Muscle of arm (tissue), 14 donors: ENCODE measurements at places on chromosomes 3 and 15.
A peak's percentile ranks its signal among the peaks of the same experiment; 100 is the strongest.

- no peak for DNase-seq
Measured at GRCh38 chr3:134074790-134075567, 45.3 kb upstream of the SLCO2A1 start.

GRCh38 chr15:66290518-66290917, 2.9 kb upstream of the DIS3L start:
- no peak for DNase-seq

GRCh38 chr15:101652786-101653430, 727 bp upstream of the TM2D3 start:
- DNase-seq: no peak

GRCh38 chr15:52066842-52067544, 45.6 kb downstream of the BCL2L10 start:
- no peak for DNase-seq

GRCh38 chr3:169563775-169564059, 99.8 kb downstream of the MECOM start:
- DNase-seq: no peak

GRCh38 chr3:53134631-53135232, 4.5 kb upstream of the RFT1 start:
- no peak for DNase-seq

DNA sequence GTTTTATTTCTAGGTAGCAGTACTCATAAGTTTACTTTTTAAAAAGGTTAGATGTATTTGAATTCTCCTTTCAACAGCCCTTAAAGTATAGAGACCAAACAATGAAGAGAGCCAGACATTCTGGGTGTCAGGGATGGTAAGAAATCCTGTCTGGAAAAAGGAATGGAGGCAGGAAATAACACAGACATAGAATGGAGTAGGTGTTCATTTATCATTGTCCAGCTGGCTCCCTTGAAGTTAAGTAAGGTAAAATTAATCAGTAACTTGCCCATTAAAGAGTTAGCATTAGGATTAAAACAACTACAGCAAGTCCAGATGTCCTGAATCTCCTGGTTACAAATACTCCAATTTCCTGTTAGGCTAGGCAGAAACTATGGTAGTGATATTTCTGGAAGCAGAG, 13.5 kb upstream of the SUCNR1 start:
- no peak for DNase-seq

DNA sequence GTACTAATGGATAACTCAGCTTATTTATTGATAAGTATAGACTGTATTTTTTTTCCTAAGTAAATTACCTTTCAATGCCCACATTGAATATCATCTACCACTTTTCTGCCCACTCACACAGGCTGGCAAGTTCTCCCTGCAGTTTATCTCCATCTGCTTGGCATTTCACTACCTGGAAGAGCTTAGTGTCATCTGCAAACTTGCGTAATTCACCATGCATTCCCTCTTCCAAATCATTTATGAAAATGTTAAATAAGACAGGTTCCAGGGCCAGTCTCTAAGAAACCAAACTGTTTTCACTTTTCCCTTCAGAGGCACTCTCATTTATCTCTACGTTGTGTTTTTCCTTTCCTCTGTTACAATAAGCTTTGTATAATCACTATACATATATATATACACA, 1076.6 kb downstream of the IGSF11 start:
- DNase-seq: no peak

DNA sequence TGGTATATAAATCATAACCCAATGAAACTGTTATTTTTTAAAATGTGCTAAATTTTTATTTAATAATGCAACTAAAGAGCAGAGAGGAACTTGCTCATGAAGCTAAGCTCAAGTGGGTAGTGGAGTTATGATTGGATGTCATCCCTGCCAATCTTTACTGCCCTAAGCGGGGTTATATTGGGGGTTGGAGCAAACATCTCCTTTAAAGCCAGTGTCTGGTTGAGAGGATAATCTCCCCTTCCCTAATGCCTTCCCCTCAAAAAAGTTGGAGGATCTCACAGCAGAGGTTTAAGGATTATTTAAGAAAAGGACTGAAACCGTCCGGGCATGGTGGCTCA, 32.1 kb upstream of the CLASP2 start:
- no peak for DNase-seq

DNA sequence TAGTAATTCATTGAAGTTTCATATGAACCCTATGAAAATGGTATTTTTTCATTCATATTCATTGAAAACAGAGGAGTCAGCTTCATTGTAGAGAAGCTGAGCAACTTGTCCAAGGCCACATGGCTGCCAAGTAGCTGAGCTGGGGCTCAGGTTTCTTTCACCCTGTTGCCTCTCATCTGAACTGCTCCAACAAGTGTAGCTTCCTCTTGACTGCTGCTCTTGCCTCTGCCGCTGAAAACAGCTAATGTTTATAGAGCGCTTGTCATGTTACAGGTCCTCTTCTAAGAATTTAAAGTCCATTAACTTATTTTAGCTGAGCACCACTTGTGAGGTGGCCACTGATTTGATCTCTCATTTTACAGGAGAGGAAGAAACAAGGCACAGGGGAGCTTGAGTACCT, 81.1 kb downstream of the PDCD6IP start:
- DNase-seq: no peak

GRCh38 chr3:34534013-34534412, 735.6 kb downstream of the PDCD6IP start:
- DNase-seq: no peak

GRCh38 chr3:177124882-177125281, 72.4 kb downstream of the TBL1XR1 start:
- DNase-seq: no peak

- DNase-seq: peak; percentile 84
Measured at GRCh38 chr3:137105277-137105977, 147.6 kb downstream of the IL20RB start.

GRCh38 chr3:178810181-178810580, 261.4 kb downstream of the ZMAT3 start:
- DNase-seq: peak; percentile 69

DNA sequence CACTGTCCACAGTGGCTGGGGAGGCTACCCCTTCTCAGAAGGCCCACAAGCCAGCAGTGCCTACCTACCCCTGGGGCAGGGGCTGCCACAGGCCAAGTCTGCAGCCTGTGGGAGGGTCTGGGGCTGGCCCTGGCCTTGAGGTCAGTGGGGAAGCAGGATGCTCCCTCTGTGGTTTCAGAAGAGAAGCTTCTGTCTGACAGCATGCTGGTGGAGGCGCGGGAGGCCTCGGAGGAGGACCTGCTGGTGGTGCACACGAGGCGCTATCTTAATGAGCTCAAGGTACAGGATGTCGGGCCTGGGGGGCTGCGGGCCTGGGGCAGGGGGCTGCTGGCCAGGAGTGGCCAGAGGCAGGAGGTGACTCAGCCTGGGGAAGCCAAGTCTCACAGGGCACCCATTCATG, 3.2 kb downstream of the HDAC11 start:
- DNase-seq: no peak

- DNase-seq: no peak
Measured at GRCh38 chr15:58190419-58190818, 52.2 kb downstream of the AQP9 start.

DNA sequence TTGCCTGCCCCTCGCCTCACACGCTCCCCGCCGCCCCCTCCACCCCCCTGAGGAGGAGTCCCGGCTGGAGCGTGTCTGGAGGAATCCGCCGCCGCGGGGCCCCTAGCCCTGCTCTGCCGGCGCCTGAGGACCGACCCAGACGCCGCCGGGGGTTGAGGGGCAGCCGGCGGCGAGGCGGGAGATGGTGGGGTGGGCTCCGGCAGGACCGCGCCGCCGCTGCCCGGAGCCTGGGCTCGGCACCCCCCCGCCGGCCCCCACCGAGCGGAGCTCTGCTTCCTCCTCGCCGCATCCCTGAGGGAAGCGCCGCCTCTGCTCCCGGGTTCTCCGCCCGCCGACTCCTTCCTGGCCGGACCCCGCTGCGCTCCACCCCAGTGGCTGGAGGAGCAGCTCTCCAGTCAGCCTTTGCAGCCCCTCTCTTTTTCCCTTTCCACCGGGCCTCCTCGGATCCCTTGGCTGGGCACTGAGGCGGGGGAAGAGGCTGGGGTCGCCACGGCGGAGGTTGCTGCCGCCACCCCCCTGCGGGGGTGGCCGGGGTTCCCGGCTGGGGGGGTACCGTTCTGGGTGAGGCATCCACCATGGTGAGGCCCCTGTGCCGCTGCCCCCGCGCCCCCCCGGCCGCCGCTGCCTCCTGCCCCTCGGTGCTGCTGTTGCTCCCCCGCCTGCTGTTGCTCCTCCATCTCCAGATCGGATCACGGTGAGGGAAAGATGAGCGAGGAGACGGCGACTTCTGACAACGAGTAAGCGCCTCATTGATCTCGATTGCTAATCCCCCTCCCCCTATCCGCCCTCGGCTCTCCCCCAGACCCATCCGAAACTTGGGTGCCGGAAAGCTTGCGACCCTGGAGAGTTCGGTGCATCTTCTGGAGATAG, at the start of gene SPRED1:
TSS of gene SPRED1 (plus strand) at position 356 of the 870 bp plus-strand sequence. CDS start at position 706, 350 bp downstream.
- peak; percentile 71 for DNase-seq

DNA sequence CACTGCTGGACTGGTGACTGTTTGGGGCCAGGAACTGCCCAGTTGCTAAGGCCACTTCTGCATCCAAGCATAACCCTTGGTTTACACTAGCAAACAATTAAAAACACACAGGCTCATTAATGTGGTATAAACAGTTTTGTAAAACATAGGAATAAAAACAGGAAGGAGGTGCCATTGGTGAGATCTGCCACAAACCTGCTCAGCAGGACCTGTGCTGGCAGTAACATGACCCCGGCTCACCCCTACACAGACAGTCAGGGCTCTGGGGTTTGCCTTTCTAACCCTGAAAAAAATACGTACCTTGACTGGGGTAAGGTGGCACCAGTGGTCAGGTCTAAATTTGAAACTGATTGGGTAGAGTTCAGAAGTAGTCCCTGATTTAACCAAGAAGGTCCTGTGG, 76.2 kb downstream of the ATP1B3 start:
- no peak for DNase-seq

GRCh38 chr3:46693892-46694226, 380 bp upstream of the ALS2CL start:
- DNase-seq: no peak

- no peak for DNase-seq
Measured at GRCh38 chr3:157700405-157700804, 197.2 kb upstream of the VEPH1 start.

GRCh38 chr3:111720681-111721380, 125.7 kb upstream of the ZBED2 start:
- DNase-seq: no peak

GRCh38 chr3:28780480-28780879, 431.9 kb upstream of the AZI2 start:
- DNase-seq: no peak

- no peak for DNase-seq
Measured at GRCh38 chr3:160279657-160280056, 54.4 kb downstream of the C3orf80 start.

DNA sequence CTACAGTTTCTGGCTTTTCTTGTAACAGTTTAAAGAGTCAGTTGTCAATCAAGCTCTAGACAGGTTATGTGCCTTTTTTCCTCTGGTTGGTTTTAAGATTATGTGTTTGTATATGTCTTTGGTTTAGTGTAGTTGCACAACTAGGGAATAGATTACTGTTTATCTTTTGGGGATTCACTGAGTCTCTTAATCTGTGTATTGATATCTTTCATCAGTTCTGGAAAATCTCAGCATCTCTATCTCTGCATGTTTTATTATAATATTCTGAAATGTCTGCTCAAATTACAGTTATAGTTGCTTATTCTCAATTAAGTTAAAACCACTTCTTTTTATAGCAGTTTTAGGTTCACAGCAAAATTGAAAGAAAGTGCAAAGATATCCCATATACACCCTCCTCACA, 14.3 kb downstream of the DUT start:
- no peak for DNase-seq

DNA sequence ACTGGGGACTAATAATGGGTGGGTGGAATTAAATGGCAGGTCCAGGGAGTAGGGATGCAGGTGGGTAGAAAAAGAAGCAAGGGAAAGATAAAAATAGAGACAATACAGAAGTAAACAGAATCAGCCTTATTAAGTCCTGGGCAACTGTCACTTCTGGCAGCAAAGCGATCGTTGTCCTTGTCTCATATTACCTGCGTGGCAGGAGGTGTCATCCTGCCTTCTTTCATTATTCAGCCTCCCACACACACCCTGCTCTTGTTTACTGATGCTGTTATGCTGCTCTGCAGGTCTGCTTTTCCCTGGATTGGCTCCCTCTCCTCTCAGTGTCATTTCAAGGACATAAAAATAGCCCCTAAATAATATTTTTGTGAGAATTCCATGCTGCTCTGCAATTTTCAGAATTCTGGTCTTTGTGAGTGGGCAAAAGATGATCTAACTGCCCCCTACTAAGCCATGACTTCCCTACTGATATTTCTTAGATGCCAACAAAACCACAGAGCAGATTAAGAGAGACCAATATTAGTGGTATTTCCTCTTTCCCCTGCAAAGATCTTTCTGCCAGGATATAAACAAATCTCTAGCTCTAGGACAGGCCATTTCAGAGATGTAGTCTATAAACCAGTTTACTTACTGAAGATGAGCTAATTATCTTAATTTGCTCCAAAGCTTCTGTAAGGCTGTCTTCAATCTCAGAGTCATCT, 8.5 kb downstream of the VEPH1 start:
- no peak for DNase-seq

- DNase-seq: no peak
Measured at GRCh38 chr3:127718916-127719290, 46.2 kb downstream of the ABTB1 start.

GRCh38 chr15:60681353-60681752, 202.4 kb upstream of the ICE2 start:
- no peak for DNase-seq

DNA sequence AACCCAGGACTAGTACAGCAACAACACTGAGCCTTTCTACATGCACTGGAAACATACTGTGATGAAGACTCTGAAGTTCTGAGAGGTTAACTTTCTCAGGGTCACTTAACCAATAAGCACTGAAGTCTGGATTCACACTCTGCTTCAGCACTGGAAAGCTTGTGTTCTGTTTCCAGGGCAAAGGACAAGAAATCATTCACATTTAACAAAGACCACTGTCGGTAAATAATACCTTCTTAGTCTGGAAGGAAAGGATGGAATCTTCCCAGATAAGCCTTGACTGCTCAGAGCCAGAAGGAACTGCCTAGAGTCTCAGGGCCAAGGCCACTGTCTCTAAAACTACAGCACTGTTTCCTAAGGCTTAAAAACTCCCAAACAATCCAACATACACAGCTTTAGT, 4.3 kb upstream of the GLYCTK start:
- DNase-seq: no peak

DNA sequence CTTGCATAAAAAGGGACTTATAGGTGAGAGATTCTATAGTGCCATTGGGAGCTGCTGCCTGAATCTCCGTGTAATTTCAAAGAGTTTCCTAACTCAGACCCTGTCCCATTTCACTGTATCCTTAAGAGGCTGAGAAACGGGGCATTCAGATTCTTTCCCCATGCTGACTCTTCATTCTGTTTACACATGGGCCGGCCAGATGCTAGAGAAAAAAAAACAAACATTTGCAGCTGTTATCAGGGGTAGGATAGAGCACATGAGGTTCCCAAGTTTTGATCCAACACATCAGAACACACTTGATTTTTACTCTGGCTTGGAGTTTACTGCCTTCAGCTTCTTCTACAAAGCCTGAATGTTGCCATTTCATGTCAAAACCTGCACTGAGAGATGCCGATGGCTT, 215.9 kb upstream of the TPRG1 start:
- DNase-seq: no peak

GRCh38 chr3:65083240-65083639, 395.4 kb upstream of the ADAMTS9 start:
- no peak for DNase-seq
